ENCODE measurements at places on chromosomes 12 and 14.

DNA sequence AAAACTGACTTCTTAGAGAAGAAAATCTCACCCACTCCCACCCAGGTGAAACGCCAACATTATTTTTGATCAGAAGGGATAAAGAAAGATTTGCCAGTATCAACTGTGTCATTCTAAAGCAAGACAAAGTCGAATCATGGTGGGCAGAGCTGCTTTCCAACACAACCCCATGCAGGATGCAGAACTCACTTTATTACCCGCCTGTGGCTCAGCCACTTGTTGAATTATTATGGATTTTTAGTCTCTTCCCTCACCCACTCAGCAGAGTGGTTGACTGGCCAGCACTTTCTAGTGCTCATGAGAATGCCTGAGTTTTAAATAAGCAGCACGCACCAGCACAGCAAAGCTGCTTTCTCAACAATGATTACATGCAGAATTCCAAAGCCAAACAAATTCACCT is 32.1 kb downstream of the CRACR2A start:
- peaks cover 8% of the 10 kb centered on the region for H3K4me1 ChIP-seq
- no peak overlapping the region for H3K27ac ChIP-seq
- H3K27me3 ChIP-seq, result no peaks in the 10 kb centered on the region
- DNase-seq, result no peak
- no peak overlapping the region for H3K4me3 ChIP-seq
- H3K36me3 ChIP-seq, result peaks cover 81% of the 10 kb centered on the region

- DNase-seq, result no peak
- peaks cover 13% of the 10 kb centered on the region for H3K4me1 ChIP-seq
Observed at GRCh38 chr12:52598966-52599365, 2.3 kb downstream of the KRT72 start.

- no peaks in the 10 kb centered on the region for H3K36me3 ChIP-seq
- no peak for DNase-seq
- no peak overlapping the region for H3K27ac ChIP-seq
- peaks cover 21% of the 10 kb centered on the region for H3K27me3 ChIP-seq
- no peaks in the 10 kb centered on the region for H3K4me1 ChIP-seq
Observed at GRCh38 chr12:123805173-123805572, 43.1 kb downstream of the DNAH10 start.

DNA sequence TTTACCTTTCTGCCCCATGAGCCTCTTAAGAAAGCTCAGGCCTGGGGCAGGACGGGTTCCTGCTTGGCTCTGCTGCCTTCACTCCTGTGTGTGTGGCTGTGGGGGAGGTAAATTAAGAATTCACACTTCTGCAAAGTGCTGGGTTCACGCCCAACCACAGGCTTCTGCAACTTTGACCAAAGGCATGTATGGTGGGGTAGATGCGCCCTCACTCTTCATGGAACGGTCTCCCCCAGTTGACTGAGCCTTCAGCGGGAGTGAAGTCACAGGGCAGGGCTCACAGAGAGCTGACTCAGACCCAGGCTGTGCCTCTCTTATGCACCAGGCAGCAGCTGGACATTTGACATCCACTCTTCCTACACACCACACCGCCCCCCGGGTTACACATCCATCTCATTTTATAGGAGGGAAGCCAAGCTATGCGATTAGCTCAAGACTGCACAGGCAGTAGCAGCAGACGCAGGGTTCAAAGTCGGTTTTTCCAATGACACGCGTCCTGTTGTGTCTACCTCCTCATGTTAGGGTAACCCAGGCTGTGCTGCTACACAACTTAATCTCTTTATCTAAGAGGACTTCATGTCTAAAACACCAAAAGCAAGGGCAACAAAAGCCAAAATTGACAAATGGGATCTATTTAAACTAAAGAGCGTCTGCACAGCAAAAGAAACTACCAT is 15.4 kb upstream of the BCL11B start:
- peaks cover 15% of the 10 kb centered on the region for H3K4me1 ChIP-seq
- H3K27ac ChIP-seq, result peak overlapping the region; percentile 69
- no peak for DNase-seq
- H3K4me3 ChIP-seq, result peak overlapping the region; percentile 45
- peaks cover 16% of the 10 kb centered on the region for H3K27me3 ChIP-seq

GRCh38 chr12:123199936-123200335 is 33.0 kb downstream of the MPHOSPH9 start:
- no peaks in the 10 kb centered on the region for H3K27me3 ChIP-seq
- no peak for DNase-seq
- no peak overlapping the region for H3K4me3 ChIP-seq
- H3K4me1 ChIP-seq, result peaks cover 19% of the 10 kb centered on the region

DNA sequence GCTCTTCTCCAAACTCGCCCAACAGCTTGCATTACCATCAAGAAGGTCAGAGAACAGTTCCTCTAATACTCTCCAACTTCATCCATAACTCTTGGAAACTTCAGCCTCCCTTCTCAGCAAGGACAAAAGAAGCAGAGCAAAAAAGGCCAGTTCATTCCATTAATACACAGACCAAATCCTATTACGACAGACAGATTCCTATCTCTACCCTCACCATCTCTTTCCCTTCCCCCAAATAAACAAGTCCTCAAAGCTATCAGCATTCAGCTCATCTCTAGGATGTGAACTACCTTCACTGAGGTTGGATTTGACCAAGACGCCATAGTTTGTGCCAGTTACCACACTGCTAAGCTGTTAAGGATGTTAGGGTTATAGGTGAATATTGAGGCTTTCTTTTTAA is 25.2 kb downstream of the SINHCAF start:
- H3K36me3 ChIP-seq, result peaks cover 62% of the 10 kb centered on the region
- peaks cover 16% of the 10 kb centered on the region for H3K4me1 ChIP-seq
- H3K27ac ChIP-seq, result no peak overlapping the region
- H3K27me3 ChIP-seq, result no peaks in the 10 kb centered on the region
- no peak for DNase-seq

DNA sequence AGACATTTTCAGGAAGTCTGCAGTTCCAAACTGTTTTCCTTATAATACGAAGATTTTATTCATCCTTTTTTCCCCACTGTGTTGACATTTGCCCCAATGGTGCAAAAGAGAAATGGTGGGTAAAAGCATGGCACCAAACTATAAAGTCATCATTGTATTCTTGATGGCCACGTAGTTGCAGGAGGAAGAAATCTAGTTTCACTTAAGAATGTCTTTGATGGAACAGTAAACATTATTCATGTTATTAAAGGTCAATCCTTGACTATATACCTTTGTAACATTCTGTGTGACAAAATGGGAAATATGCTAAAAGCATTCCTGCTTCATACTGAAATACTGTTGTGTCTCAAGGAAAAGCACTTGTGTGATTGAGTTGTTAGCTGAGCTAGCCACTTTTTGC is 80.1 kb downstream of the PRKCH start:
- peak overlapping the region; percentile 38 for H3K27ac ChIP-seq
- peaks cover 86% of the 10 kb centered on the region for H3K4me1 ChIP-seq
- no peaks in the 10 kb centered on the region for H3K27me3 ChIP-seq
- DNase-seq, result no peak

- H3K4me3 ChIP-seq, result no peak overlapping the region
- H3K36me3 ChIP-seq, result no peaks in the 10 kb centered on the region
- H3K4me1 ChIP-seq, result no peaks in the 10 kb centered on the region
- no peaks in the 10 kb centered on the region for H3K27me3 ChIP-seq
Observed at GRCh38 chr14:47619392-47619791, 56.0 kb downstream of the MDGA2 start.

- DNase-seq, result no peak
- peaks cover 48% of the 10 kb centered on the region for H3K4me1 ChIP-seq
- H3K27ac ChIP-seq, result peak overlapping the region; percentile 33
- peaks cover 6% of the 10 kb centered on the region for H3K27me3 ChIP-seq
Observed at GRCh38 chr14:22915886-22916521, 2.9 kb downstream of the RBM23 start.

GRCh38 chr14:89418452-89418851 is 1.4 kb upstream of the FOXN3 start:
- peaks cover 15% of the 10 kb centered on the region for H3K36me3 ChIP-seq
- DNase-seq, result no peak
- H3K27ac ChIP-seq, result peak overlapping the region; percentile 55
- H3K4me1 ChIP-seq, result peaks cover 52% of the 10 kb centered on the region
- peak overlapping the region; percentile 28 for H3K4me3 ChIP-seq

GRCh38 chr12:91099836-91100235 is 11.5 kb downstream of the LUM start:
- DNase-seq, result no peak
- H3K36me3 ChIP-seq, result no peaks in the 10 kb centered on the region
- H3K4me1 ChIP-seq, result no peaks in the 10 kb centered on the region
- no peak overlapping the region for H3K4me3 ChIP-seq
- no peaks in the 10 kb centered on the region for H3K27me3 ChIP-seq
- H3K27ac ChIP-seq, result no peak overlapping the region

DNA sequence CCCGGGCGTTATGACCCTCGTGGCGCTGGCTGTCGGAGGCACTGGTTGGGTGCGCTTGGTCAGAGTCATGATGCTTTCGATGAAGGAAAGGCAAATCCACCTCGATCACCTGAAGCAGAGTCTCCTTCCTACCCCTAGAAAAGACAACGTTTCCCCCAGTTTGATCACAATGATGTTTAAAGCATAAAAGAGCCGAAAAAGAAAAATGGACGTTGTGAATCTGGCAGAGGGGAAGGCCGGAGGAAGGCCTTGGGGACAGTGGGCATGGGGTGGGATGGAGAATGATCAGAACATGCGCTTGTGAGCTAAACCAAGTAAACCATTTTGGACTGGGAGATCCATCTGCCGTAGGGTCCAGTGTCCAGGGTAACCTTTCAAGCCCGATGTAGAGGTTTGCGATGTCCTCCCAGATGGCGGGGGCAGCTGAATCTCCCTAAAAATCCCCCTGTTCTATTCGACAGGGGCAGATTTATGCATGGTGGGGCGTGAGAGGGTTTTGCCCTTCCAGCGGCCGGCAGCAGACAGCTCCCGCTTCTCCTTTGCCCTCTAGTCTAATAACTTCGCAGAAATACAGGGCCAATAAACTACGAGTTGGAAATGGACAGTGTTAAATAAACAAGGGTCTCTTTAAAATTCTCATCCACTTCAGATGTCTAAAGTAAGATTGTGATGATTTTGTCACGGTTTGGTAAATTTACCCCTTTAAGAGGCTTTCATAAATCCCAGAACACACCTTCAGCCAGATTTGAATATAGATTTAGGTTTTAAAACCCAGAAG is 2.3 kb upstream of the OTX2 start:
- H3K4me3 ChIP-seq, result no peak overlapping the region
- H3K36me3 ChIP-seq, result peaks cover 15% of the 10 kb centered on the region
- peak overlapping the region; percentile 19 for H3K27ac ChIP-seq
- peaks cover 100% of the 10 kb centered on the region for H3K27me3 ChIP-seq

- no peak for DNase-seq
- H3K27me3 ChIP-seq, result peaks cover 24% of the 10 kb centered on the region
- no peaks in the 10 kb centered on the region for H3K36me3 ChIP-seq
Observed at GRCh38 chr14:94906991-94907587, 137.2 kb upstream of the GSC start.

Data from activated naive CD4-positive, alpha-beta T cell treated with anti-CD3 and anti-CD28 coated beads, Interleukin-2, amount 10 ng/mL, durations not matched to agents 7 days and 5 days (primary cell).